Frontal cortex (tissue), 4 donors: ENCODE measurements at places on chromosomes 2 and 18. TPM values are rescaled to one million over a fixed set of nuclear protein-coding genes. Genes with fewer than 3 reads are reported as not detected.

UPP2 gene
- total RNA-seq: 1.6 TPM

SERPINB11 gene
- total RNA-seq: not detected

TRIM43 gene
- not detected for total RNA-seq

CELF4 gene
- total RNA-seq: 92.9 TPM

C2orf66 gene
- not detected for total RNA-seq

EPG5 gene
- 26.1 TPM for total RNA-seq

BOLL gene
- not detected for total RNA-seq

SETBP1 gene
- total RNA-seq: 34.2 TPM

OTOS gene
- 0.41 TPM for total RNA-seq

STARD6 gene
- total RNA-seq: 0.82 TPM

SPOPL gene
- total RNA-seq: 24.1 TPM

MBD1 gene
- total RNA-seq: 51.4 TPM

GRB14 gene
- 15.1 TPM for total RNA-seq

MARCHF4 gene
- total RNA-seq: 8.2 TPM

ACKR3 gene
- 20.0 TPM for total RNA-seq

SLC39A6 gene
- total RNA-seq: 231 TPM

MYO1B gene
- 85.2 TPM for total RNA-seq

PHOSPHO2 gene
- 11.8 TPM for total RNA-seq

SRD5A2 gene
- total RNA-seq: not detected

CYS1 gene
- total RNA-seq: 0.82 TPM

KCNE4 gene
- 2.4 TPM for total RNA-seq

DSC3 gene
- total RNA-seq: 0.82 TPM

DLX1 gene
- 21.6 TPM for total RNA-seq

CLEC4F gene
- not detected for total RNA-seq
